ENCODE measurements at places on chromosomes 4 and X.
A peak's percentile ranks its signal among the peaks of the same experiment; 100 is the strongest.

DNA sequence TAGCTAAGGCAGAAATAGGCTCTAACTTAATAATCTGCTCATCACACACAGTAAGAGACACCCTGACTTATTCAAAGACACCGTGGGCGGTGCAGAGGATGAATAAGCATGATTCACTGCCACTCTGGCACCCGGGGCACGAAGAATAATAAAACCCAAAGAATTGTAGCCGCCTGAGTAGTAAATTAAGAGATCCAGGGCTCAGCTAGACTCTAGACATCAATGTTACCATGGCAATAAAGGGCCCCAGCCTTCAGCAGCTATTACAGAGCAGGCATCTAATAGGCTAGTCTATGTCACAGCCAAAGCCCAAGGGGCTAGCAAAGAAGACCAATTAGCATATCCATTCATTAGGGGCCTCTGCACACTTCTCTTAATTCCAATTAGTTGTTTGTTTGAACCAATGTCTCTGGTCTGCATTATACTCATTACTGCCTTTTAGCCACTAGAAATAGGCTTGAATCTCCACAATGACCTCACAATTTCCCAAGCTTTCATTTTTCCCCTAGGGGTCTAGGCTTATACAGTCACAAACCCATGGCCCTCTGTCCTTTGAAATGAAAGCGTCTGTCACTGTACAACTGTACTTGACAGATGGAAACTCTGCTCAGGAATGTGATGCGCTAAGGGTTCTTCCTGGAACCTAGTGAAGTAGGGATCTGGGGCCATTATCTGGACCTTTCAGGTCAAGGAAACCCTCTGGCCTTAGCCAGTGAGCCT lies 3.0 kb upstream of the ATP1B4 start:
- DNase-seq, result no peak

DNA sequence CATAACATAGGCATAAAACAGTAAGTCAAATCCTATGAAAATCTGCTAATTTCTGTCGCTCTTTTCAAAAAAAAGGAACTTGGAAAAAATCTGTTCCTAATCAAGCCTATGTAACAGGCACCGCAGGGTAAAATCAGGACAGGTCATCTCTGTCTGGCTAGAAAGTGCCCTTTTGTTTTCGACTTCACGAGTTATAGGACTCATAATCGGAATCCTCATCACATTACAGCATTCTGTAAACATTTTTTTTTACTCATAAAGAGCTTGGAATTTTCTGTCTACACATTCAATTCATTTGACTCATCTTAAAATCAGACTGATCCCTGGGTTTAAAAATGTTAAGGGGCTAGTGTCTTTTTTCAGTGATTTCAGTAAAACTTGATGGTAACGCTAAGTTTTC lies 181.7 kb upstream of the TBC1D9 start:
- DNase-seq, result peak; percentile 85

GRCh38 chr4:1477045-1477840 lies 71.0 kb upstream of the NKX1-1 start:
- DNase-seq, result no peak

DNA sequence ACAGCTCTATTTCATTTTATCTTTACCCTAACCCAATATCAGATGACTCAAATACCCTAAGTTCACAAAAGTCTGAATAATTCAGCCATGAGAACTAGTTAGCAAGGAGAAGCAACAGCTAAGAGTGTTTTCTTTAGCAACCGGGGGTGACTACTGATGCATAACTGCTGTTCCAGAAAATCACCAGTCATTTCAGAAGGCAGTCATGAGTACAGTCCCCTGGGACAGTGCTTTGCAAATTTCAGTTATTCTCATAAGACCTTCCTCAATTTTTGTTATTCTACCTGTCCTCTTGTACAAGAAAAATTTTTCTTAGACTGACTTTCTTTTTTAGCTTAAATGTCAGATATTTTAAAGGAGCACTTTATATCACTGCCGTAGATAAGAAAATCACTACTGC lies 16.4 kb downstream of the BANK1 start:
- DNase-seq, result no peak

DNA sequence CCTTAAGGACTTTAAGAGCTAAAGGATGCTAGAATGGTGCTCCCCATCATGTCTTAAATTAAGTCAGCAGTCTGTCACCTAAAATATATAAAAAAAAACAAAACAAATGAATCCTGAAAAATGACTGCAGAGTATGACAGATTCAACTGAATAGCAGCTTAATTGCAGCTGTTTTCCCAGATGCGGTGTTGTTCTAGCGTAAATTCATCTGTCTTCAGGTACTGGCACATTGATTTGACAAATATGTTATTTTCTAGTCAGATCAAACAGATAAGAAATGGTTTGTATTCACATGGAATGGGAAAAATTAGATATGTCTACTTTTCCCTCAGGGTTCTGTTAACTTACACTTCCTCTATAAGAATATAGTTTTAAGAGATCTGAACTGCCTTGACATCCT lies 211.7 kb downstream of the NAF1 start:
- no peak for DNase-seq

DNA sequence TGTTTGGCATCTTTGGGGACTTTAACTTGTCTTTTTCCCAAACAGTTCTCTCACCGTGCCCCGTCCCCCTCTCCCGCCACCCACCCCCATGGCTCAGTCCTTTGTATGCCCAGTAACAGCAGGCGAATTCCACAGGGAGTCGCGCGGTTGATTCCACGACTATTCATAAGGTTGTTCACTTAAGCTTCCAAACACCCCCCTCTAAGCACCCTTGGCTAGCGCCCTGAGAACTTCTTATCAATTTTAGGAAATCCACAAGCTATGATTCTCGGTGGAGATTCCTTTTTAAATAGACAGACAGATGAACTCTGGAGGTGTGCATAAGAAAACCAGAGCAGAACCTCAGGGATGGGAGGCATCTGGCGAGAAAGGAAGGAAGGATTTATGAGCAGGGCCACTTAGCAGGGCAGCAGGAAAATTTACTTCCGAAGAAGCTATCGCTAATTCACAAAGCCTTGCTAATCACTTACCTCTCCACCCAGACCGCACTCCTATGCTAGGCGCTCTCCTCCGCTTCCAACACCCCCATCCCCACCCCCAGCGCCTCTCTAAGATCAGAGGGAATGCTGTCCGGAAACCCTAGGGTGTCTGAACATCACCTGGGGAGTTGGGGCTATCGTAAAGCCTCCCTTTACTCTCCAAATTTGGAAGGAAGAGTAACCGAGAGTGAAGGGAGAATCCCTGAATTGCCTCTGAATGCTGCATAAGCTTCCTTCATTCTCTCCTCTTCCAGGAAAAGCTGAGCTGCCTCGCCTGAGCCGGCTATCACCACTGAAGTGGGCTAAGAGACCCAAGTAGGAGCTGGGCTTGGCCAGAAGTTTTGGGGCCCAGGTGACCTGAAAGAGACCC lies 1.7 kb downstream of the UNC5C start:
- DNase-seq, result no peak

DNA sequence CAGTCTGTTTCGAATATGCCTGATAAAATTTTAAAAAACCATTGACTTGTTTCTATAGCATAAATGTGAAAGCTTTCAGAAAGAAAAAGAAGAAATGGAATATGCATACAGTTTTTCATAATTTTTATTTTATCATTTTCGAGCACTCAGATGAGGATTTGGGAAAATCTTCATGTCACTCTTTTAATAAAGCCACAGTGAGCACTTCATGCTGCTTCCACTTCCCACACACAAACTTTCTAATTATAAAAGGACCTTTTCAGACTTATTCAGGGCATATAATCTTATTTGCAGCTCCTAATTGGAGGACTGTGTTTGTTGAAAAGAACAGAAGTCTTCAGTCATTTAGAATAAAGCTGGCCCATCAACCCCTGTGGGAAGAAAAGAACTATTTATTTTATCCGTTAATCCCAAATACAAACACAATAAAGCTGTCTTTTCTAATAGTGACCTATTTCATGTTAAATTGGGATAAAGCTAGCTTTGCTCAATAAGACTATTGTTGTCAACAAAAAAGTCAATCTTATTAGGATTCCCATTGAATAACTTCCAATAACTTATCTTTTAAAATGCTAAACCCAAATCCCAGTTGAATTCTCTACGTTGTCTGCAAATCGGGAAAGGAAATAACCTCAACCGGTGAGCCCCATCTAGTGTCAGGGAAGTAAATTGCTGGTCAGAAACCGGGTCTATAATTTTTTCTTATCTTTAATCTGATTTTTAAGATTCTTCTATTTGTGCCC lies 211.5 kb downstream of the PDGFRA start:
- DNase-seq, result no peak

GRCh38 chr4:141560056-141560455 lies 76.3 kb upstream of the IL15 start:
- no peak for DNase-seq

DNA sequence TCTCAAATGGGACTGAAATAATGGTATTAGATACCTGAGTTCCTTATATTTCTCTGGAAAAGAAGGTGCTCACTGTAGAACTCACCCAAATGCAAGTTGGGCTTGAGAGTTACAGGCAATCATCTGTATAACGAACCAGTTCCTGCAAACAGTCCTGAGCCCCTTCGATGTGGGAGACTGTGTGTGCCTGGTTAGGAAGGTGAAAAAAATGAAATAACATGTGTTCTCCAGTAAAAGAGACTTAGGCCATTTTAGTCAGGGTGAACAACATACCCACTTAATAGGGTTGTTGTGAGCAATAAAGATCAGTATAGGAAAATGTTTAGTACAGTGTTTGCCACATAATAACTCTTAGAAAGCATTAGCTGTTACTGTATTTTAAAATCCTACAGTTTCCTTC lies 23.4 kb downstream of the STIM2 start:
- DNase-seq, result no peak

GRCh38 chr4:184349283-184350039 lies 124.9 kb downstream of the IRF2 start:
- no peak for DNase-seq

DNA sequence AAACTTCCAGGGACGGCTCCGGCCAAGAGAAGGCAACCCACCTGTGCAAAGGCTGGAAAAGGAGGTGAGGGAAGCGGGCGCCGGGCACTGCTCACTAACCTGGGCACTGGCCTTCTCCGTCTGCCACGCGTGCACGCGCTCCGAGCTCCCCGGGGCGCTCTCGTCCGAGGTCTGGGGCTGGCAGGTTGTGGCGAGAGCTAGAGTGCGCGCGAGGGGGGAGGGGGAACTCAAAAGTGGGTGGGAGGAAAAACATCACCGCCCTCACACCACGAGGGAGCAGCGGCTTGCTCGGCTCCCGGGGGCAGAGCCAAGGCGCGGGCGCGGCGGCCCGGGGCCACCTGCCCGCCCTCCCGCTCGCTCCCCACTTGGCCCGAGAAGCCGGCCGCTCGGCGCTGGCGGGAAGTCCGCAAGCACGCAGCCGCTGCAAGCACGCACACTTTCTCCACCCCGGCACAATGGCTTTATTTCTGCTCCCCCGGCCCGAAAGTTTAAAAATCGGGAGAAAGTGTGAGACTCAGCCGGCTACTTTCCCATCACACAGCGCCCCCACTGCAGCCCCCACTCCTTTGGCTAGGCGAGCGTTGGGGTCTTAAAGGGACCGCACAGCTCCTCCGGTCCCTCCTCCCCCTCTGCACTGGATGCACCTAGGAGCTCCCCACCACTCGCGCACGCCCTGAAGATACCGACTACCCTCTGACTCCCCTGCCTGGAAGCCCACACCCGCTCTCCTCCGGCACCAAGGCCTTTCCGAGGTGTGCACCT lies at the start of gene CHRDL1:
Gene CHRDL1 (minus strand): TSS at position 173 of the 762 bp plus-strand sequence. CDS start 3,636 bp downstream, outside the sequence.
- no peak for DNase-seq

GRCh38 chr4:154506253-154506652 lies 14.7 kb upstream of the DCHS2 start:
- no peak for DNase-seq
